ENCODE measurements at places on chromosomes 3 and 15.

DNA sequence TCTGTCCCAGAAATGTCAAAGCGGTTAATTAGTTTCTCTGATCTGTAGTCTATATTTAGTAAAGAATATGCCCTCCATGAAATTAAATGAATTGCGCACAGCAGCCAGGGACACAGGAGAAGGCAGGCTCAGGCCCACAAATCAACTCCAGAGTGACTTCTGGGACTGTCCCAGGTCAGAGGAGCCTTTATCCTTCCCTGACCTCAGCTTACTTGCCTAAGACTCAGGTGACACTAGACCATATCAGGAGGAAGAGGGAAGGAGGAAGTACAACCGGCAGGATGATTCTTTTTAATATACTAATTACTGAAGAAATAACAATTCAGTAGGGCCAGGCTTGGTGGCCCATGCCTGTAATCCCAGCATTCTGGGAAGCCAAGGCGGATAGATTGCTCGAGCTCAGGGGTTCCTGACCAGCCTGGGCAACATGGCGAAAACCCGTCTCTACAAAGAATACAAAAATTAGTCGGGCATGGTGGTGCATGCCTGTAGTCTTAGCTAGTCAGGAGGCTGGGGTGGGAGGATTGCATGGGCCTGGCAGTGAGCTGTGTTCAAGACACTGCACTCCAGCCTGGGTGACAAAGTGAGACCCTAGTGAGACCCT is 1.8 kb upstream of the GPR15 start:
- DNase-seq, result no peak

DNA sequence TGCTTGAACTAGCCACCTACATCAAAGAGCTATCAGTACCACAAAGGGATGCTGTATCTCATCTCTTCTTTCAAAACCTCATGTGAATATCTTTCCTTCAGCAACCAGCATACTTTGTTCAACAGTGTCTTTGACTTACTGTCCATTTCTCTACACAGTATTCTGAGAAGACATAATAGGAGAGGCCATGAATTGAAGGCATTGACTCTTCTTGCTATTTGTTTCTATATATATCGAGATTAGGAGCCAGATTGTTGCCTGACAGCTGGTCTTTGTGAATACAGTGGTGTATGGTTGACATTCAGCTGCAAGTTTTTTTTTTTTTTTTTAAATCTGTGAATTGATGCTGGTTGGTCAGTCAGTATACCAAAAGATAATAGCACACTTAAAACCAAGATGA is 12.1 kb upstream of the CSRNP1 start:
- no peak for DNase-seq

DNA sequence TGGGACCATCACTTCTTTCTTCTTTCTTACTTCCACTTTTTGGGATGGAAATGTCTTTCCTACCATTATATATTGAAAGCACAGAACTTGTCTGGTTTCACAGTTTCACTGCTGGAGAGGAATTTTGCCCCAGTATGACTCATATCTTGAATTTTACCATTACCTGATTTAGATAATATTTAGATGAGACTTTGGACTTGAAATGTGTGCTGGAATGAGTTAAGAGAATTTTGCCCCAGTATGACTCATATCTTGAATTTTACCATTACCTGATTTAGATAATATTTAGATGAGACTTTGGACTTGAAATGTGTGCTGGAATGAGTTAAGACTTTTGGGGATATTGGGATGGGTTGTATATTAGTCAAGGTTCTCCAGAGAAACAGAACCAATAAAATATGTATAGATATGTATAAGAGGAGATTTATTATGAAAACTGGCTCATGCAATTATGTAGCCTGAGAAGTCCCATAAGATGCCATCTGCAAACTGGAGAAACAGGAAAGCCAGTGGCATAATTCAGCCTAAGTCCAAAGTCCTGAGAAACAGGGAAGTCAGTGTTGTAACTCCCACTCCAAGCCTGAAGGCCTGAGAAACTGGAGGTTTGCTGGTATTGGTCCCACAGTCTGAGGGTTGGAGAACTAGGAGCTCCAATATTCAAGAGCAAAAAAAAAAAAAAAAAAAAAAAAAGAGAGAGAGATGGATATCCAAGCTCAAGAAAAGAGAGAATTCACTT is 1029.2 kb downstream of the EPHA3 start:
- DNase-seq, result no peak

DNA sequence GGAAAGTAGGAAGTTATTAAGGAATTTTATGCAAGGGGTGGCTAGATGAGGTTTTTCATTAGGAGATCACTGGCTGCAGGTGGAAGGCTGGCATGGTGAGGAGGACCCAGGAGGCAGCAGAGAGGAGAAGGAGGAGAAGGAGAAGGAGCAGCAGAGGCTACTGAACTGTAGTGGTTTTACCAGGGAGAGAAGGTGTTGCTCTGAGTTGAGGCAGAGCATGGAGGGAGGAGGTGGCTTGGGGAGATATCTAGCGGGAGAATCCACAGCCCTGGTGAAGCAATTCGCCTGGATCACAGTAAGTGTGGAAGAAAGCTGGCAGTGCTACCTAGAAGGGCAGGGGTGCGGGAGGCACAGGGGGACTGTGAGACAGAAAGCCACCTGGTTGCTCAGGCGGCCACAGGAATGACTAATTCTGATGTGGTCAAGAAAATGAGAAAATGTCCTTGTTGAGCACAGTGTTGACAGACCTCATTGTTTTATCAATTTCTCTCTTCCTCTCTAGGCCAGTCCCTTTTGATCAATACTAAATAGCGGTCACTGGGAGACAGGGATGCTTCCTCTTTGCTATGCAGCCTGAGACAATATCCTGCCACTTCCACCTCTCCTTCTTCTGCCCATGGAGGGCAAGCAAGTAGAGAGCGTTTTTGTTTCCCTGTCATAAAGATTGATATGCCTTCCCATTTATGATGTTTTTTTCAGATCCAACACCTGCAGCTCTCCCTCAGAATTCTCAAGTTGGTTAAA is 94.6 kb downstream of the EEFSEC start:
- DNase-seq, result no peak

DNA sequence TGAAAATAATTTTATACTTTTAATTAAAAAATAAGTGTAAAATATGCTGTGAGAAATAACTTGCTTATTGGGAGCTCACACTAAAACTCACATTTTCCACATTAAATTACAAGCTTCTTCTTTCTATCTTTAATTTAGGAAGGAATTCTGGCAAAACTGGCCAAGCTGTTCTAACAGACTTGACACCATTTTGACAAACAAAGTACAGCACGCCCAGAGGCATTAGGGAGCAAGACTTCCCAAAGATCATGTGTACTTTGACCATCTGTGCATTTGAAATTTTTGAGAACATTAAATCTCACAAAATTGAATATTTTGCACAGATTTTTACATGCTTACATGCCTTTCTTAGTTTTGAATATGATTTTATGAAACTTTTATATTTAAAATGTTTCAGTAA is 1288.4 kb upstream of the CADM2 start:
- no peak for DNase-seq

DNA sequence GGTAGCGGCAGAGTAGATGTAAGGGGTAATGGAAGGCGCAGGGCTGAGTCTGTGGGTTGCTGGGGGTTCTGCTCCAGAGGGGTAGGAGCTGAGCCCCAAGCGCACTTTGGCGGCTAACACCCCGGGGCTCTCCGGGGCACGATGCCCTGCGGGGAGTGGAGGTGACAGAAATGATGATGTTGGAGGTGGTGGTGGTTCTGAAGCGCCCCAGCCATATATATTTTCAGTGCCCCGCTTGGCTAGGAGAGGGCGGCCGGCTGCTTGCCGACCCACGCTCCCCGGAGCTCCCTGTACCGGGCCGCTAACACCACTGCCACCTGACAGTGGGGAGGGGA is 9.7 kb downstream of the ZIC4 start:
- DNase-seq, result no peak

GRCh38 chr3:51955893-51956770 is 951 bp downstream of the GPR62 start:
- no peak for DNase-seq

Measured in activated naive CD8-positive, alpha-beta T cell treated with anti-CD3 and anti-CD28 coated beads, Interleukin-2, amount 50 U/mL, for 16 hours (primary cell).